GF-D8 (cell line): ENCODE measurements at places on chromosomes 6 and 20.

GRCh38 chr6:28643017-28643740 lies 117.5 kb downstream of the GPX5 start:
- DNase-seq, result peak; percentile 15

- peak; percentile 70 for DNase-seq
Observed at GRCh38 chr6:135346747-135347146, 150.8 kb downstream of the AHI1 start.

GRCh38 chr6:169271158-169271876 lies 17.7 kb upstream of the THBS2 start:
- no peak for DNase-seq

GRCh38 chr6:308768-309167 lies 16.5 kb downstream of the DUSP22 start:
- DNase-seq, result no peak

DNA sequence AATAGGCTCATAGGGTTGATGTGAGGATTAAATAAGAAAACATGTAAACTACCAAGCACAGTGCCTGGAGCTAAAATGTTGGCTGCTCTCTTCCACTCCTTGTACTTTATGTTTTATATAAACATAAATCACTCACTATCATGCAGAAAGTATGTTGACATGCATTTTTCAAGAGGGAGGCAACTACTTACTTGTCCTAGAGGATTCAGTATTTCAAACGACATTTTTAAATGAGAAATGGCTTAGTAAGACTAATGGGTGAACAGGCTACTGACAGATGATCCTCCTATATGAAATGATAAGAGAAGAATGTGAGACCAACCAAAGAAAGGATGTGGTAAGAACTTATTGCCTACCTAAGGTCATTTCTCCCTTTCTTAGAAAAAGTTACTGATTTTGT lies 21.0 kb downstream of the LATS1 start:
- no peak for DNase-seq

DNA sequence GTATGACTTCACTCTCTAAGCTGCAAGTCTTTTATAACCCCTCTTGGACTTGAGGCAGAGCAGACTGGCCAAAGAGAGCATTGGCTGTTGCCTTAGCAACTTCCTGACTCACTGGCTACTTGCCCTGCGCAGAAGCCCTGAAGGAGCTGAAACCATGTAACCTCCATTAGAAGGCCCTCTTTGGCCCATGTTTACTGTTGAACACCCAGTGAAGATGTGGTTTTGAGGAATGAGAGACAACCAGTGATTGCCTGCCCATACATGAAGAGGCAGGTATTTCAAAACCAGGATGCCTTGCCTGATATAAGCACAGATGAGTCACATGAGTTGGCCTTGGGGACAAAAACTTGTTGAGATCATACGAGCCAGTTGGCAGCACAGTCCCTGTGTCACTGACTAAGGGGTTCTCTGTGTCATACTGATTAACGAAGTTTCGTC lies 182.5 kb downstream of the EDN1 start:
- no peak for DNase-seq

DNA sequence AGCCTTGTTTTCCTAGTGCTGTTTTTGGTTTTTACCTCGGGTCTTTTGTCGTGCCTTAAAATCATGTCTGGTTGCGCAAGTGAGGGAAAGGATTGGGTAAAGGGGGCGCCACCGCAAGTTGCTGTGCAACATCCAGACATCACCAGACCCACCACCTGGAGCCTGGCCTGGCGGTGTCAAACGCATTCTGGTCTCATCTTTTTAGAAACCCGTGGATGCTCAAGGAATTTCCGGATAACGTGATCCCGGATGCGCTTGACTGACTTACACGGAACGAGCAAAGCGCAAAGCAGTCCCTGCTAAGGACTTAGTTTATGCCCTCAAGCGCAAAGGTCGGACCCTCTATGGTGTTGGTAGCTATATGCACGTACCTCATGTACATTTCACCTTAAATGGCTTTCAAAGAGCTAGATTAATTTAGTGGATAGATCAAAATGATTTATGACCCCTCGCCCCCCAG lies 105.2 kb downstream of the OR2B2 start:
- no peak for DNase-seq

DNA sequence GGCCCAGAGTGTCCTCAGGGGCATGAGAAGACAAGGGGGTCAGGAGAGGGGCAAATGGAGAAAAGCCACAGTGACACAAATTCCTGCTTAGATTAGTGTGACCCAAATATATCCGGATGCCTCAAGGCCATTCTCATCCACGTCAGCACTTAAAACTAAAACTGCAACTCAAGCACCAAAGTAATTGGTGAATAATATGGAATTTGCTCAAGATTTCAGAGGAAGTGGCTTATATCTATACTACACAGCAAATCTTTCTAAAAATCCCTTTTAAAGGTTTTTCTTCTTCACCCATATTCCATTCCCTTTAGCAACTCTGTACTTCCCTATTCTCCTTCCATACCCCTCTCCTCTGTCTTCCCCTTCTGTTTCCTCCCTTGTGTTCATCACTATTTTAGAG lies 15.2 kb downstream of the DEF6 start:
- peak; percentile 20 for DNase-seq

DNA sequence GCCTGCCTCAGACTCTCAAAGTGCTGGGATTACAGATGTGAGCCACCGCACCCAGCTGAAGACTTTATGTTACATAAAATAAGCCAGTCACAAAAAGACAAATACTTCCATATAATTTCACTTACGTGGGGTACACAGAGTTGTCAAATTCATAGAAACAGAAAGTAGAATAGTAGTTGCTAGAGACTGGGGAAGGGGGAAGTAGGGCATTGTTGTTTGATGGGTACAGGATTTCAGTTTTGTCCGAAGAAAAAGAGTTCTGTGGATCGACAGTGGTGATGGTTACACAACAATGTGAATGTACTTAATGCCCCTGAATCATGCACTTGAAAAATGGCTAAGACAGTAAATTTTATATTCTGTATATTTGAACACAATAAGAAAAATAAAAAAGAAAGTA lies 41.6 kb upstream of the ANKEF1 start:
- DNase-seq, result no peak

- DNase-seq, result no peak
Observed at GRCh38 chr20:19964289-19965265, 52.6 kb upstream of the NAA20 start.

DNA sequence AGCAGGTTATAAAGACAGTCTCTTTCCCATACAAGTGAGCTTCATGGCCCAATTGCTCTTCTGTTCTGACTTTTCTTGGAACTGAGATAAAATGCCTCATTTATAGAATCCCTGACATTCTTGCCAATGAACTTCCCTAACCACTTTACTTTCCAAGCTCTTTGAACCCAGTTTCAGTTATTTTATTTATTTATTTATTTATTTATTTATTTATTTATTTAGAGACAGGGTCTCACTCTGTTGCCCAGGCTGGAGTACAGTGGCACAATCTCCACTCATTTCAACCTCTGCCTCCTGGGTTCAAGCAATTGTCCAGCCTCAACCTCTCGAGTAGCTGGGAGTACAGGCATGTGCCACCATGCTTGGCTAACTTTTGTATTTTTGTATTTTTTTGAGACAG lies 138.5 kb upstream of the ZNF184 start:
- no peak for DNase-seq

GRCh38 chr6:136599329-136600011 lies 49.2 kb upstream of the MAP7 start:
- DNase-seq, result no peak

DNA sequence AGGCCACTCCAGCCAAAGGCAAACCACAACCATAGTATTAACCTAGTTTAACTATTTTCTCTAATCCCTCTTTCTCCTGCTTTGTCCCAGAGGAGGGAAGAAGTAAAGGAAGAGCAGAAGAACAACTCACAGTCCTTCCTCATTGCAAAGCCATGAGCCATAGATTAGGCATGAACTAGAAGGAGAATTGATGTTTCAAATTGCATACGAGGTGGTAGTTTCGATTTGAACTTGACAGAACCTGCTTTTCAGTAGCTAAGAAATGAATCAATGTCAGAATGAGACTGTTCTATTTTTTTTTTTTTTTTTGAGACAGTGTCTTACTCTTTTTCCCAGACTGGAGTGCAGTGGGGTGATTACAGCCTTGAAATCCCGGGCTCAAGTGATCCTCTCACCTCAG lies 48.3 kb downstream of the PROKR2 start:
- no peak for DNase-seq

DNA sequence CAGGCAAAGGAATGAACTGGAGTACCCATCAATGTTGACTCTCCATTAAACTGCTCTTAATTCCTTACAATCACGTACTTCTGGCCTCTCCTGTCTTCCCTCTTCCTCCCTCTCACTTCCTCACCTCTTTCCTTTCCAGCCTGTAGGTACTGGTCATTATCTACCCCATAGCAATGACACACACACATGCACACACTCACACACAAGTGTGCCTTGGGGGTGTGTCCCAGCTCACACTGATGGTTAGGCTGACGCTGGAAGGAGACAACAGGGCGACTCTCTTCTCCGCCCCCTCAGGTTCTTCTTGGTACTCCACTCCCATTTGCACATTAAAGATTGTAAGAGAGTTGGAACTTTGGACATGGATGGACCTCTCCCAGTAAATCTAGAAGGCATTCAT lies 14.0 kb upstream of the SERPINB9 start:
- no peak for DNase-seq

DNA sequence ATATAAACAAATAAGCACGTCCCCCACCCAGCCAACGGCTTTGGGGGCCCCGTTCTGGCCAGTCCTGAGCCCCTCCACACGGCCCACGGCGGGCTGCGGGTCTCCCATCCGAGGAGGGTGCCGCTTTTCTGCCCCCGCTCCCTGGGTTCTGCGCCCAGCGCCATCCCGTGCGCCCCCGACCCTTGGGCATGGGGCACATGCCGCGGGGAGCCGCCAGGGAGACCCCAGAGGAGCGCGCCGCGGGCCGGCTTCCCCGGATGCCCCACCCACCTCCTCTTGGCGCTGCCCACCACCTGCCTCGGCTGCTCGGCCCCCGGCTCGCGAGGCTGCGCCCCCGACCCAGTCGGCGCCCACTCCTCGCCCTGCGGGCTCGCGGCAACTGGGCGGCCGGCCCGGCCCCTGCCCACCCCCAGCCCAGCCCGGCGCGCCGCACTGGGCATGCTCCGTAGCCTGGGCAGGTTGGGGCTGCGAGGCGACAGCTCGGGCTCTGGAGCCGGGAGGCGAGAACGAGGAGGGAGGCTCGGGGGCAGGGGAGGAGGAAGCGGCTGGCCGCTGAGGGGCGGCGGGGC lies 570 bp upstream of the PLCB4 start:
- no peak for DNase-seq

- DNase-seq, result no peak
Observed at GRCh38 chr6:169626649-169627048, 75.2 kb downstream of the WDR27 start.

GRCh38 chr6:44662461-44663121 lies 275.1 kb downstream of the CDC5L start:
- DNase-seq, result no peak

DNA sequence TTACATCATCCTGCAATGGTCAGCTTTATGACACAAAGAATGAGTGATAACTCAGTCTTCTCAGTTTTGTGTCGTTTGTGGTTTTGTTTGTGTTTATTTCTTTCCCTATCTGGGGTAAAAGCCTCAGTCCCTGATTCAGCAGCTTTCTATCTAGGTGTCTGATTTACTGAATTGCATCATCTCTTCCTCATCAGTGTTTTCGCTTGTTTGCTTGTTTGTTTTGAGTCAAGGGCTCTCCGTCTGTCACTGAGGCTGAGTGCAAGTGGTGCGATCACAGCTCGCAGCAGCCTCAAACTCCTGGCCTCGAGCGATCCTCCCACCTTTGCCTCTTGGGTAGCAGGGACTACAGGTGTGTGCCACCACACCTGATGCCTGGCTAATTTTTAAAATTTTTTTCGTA lies 548.9 kb downstream of the PRKN start:
- no peak for DNase-seq

DNA sequence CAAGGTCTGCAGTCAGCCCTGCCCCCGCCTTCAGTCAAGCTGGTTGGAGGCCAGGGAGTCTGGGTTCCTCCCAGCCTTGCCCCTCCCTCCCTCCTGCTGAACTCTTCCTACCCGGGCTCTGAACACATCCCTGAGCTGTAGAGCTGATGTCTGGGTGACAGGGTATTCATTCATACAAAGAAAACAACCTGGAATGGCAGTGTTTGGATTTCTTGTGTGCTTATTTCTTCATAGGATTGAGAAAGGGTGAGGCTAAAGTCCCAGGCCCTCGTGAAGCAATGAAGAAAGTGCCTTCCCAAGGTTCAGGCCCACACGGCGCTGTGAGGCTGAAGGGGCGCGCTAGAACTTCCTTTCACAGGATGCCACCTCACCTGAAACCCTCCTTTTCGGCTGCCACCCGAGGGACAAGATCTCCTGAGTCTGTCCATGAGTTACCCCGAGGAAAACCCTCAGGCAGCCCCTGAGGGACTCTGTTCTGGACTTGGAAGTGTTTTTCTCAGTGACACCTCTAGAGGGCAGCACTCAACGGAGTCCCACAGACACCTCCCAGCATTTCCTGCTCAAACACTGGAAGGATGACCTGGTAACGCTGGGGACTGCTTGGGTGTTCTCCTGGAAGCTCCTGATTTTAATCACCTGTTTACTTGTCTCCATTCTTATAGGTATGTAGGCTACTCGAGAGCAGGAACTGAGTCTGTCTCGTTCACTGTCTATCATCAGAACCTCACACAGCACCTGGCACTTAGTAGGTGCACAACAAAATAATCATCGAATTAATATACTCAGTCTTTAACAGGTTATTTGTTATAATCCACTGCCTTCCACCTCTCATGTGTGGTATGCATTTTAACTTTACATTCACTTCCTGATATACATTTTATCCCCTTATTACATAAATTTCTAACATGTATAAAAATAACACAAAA lies 11.8 kb upstream of the GSTA1 start:
- no peak for DNase-seq

DNA sequence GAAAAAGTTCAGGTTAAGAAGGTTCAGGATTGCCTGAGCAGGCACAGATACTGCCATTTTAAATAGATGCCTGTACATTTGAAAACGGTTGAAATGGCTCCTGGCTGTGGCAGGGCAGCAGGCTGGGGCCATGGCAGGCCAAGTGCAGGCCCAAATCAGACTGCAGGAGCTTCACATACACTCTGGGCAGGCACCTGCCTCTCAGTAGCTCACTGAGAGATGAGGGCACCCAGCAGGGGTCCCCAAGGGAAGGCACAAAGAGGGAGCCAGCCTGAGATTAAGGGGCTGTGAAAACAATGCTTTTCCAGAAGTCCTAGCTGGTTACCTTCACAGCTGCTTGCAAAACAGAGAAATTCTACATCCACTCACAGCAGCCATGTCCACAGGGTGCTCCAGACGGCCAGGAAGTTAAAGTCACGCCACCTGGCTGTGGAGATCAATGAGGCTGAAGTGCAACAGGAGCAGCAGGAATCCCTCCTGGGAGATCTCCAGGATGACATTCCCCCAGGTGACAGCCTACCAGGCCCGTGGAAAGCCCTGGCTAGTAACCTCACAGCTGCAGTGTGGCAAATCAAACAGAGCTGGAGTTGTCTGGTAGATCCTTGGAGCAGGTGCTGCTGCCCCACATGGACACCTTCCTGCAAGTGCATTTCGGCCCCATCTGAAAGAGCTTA lies 6.2 kb upstream of the RAET1E start:
- DNase-seq, result no peak

- no peak for DNase-seq
Observed at GRCh38 chr6:159229651-159230051, 60.5 kb downstream of the FNDC1 start.

- DNase-seq, result no peak
Observed at GRCh38 chr6:132995432-132995831, 181.1 kb downstream of the RPS12 start.

GRCh38 chr6:33521489-33522091 lies 58.5 kb downstream of the BAK1 start:
- no peak for DNase-seq
